ENCODE measurements at places on chromosomes 3 and 15.

DNA sequence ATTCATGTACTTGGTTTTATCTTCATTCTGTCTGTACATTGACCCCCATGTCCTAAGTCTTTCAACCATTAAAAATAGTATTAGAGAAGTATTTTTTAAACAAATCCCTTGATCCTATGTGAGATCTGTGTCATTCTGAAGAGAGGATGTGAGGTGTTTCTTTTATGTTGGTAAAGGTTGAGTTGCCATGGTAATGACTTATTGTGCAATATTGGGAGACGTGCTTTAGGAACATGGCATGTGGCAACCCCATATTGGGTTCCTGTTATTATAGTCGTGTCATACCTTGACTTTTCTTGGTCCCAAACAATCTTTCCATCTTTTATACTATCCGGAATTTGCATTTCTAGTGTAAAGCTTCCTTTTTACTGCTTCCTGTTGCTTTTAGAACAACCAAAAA, 203.1 kb downstream of the KCNAB1 start:
- no peak for DNase-seq

DNA sequence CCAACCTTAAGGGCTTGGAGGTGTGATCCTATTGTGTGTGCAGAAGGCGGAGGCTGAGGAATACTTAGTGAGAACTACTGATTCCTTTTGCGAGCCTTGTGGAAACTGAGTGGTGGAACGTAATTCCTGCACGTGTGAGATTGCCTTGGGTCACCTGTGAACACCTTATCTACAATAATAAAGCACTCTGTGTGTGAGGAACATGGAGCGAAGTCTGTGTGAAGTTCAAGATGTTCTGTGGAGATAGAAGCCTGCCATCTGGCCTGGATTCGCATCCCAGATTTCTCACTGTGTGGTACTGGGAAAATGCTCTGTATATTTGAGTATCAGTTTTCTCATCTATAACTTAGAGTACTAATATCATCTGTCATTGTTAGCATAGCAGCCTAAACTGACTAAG, 179.5 kb upstream of the PDZRN3 start:
- DNase-seq, result no peak

- no peak for DNase-seq
Observed at GRCh38 chr3:118766306-118766669, 268.4 kb downstream of the IGSF11 start.

GRCh38 chr3:20846832-20847231, 660.8 kb upstream of the SGO1 start:
- DNase-seq, result no peak

- DNase-seq, result peak; percentile 80
Observed at GRCh38 chr15:60426870-60427508, 29.2 kb upstream of the ANXA2 start.

DNA sequence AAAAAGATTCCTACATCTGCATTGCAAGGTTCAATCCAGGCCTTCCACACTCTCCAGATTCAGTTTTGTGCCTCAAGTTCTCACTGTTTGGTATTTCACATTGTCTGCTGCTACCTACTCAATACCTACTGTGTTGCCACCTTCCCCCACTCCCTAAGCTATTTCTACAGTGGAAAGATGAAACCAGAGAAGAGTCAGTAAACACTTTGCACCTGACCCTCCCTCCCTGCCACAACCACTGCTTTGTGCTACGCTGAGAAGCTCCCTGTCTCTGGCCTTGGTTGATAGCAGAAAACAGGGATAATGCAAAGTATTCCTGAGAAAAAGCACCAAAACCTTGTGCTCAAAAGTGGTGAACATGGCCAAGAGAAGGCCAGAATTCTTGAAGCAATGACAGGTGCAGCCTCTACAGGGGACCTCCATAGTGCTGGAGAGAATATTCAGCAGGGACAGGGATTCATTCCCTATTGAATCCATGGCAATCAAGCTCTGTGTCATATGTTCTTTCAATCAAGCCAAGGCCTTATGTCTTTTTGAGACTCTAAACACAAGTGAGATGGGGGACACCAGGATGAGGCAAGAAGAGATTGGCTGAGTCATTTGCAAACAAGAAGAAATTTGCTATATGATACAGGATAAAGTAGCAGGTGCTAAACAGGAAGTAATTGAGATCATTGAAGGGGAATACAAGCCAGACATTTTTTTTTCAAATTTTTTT, 83.5 kb upstream of the LIPC start:
- DNase-seq, result no peak

- no peak for DNase-seq
Observed at GRCh38 chr15:88630141-88630721, 8.6 kb upstream of the ISG20 start.

- DNase-seq, result peak; percentile 82
Observed at GRCh38 chr15:40217166-40217824, 21.6 kb upstream of the PAK6 start.

DNA sequence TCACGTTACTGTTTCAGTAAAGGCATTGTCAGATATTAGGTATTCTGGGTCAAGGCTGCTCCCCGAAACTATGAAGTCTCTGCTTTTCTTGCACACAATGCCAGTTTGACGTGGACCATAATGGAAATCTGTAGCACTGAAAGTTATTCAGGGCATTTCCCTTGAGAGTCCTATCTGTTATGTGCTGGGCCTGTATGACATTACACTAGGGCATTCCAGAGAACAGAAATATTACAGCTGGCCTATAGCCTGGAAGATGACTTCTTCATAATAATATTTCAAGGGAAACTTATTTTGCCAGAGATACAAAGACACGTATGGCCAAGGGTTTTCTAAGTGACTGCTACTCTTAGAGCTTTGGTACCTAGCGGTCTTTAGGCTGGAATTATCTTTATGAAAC, 613.6 kb upstream of the CBLB start:
- peak; percentile 46 for DNase-seq

DNA sequence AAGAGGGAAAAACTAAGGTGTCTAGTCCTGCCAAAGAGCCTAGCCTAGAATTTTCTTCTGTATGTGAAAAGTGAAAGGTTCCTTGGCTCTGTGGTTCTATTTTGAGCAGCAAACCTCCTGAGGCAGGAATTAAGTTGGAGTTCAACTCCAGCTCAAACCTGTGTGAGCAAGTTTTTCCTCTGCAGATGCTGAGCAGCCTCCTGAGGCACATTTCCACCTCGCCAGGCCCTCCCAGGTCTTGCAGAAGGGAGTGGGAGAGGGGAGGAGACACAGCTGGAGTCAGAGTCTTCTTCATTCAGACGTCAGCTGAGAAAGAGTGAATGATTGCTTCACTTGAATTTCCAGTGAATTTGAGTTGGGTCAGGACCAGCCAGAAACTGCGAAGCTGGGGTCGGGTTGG, 69.5 kb upstream of the ETV5 start:
- DNase-seq, result no peak

- DNase-seq, result no peak
Observed at GRCh38 chr15:33313491-33313890, 2.7 kb downstream of the RYR3 start.

- no peak for DNase-seq
Observed at GRCh38 chr15:49122541-49123062, 32.8 kb downstream of the COPS2 start.

DNA sequence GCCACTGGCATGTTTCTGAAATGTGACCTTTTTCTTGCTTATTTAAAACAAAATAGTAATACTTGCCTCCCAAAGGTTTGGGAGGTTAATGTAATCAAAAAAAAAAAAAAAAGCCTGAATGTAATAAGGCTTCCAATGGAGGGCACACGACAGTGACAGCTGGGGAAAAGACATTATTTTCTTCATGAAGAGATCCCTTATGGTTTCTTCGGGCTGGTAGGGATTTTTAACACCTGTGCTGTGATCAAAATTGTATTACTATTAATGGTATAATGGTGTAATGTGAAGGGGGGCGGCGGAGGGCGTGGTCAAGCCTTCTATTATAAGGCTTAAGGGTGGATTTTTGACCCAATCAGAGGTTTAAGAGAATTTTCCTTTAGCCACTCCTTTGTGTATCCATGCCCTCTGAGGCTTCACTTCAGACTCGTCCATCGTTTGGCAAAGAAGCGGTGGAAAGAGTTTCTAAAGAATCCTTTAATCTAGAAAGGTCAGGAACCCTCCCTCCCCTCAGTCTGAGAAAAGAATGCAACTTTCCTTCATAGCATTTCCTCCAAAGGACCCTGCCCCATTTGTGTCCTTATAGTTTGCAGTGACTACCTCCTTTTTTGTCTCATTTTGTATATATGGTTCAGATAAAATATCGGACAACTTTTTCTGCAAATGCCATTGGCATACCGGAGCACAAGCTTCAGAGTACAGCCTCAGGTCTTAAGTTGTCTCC, 89.5 kb upstream of the CHD2 start:
- peak; percentile 61 for DNase-seq

- no peak for DNase-seq
Observed at GRCh38 chr3:99877031-99877579, 59.4 kb downstream of the CMSS1 start.

DNA sequence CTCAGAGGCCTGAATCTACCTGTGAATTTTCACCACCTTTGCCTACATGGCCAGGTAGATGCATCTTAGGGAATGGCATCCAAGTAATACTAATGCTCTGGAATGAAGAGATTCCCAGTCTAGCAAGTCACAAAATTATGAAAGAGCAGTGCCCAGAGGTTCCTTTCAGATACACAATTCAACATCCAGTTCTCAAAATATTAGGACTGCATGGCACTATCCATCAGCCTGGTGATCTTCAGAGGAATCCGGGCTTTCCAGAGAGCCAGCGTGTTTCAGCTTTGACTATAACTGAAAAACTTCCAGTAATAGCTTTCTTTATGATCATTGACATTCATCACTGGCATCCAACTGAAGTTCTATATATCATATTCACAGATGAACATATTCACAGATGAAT, 849.8 kb downstream of the AGBL1 start:
- no peak for DNase-seq

DNA sequence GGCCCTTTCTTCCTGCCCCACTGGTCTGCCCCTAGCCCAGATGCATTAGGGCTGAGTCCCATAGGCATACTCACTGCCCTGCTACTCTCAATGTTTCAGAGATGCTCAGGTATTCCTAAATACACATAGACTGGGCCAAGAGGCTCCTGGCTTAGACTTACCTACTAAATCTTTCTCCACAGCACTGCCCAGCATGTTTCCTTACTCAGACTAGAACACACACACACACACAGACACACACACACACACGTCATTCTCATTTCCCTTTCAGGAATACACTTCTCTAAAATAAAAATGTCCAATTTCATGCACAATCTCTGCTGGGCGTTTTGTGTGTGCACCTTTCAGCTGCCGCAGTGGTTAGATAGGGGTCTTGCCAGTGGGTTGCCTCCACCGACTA, 175.7 kb downstream of the FAM43A start:
- DNase-seq, result no peak

GRCh38 chr3:150680562-150680961, 23.2 kb downstream of the ERICH6 start:
- no peak for DNase-seq

DNA sequence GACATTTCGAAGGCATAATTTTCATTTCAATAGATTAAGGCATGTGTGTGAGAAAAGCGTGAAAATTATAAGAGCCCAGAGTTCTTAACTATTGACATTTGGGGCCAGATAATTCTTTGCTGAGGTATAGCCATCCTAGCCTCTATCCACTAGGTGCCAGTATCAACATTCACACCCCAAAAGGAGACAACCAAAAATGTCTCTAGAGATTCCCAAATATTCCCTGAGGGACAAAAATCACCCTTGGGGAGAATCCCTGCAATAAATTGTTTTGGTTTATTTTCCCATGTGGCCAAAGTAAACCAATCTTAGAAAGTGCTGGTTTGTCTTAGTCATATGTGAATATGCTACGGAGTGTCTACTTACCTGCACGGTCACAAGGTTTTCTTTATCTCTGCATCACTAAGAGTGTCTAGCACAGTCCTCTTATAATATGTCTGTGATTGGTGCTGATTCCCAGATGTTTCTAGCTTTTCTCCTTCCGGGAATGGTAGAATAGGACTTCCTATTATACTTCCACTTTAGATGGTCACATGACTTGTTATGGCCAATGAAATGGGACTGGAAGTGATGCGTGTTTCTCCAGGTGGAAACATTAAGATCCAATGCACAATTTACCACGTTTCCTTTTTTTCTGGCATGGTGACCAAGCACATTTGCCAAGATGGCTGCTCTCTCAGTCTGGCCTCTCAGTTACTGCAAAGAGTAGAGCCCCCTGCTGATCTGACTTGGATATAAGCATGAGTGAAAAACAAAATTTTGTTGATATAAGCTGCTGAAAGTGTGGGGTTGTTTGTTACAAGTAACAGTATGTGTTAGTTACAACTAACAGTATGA, 8.0 kb upstream of the KBTBD8 start:
- DNase-seq, result peak; percentile 21

DNA sequence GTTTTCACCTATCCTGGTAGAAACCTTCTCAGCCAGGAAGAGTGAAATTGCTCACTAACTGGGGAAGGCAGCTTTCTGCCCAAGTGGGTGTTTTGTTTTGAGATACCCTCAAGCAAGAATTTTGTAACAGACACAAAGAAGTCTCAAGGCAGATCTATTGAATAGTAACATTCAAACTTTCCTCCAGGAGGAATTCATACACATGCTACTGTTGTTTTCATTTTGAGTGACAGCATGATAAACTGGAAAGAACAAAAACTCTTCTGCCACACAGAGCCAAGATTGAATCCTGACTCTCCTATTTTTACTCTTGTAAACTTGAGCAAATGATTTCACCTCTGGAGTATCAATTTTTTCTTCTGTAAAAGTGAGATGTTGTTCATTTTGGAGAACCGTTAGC, 54.8 kb upstream of the MBNL1 start:
- DNase-seq, result no peak

DNA sequence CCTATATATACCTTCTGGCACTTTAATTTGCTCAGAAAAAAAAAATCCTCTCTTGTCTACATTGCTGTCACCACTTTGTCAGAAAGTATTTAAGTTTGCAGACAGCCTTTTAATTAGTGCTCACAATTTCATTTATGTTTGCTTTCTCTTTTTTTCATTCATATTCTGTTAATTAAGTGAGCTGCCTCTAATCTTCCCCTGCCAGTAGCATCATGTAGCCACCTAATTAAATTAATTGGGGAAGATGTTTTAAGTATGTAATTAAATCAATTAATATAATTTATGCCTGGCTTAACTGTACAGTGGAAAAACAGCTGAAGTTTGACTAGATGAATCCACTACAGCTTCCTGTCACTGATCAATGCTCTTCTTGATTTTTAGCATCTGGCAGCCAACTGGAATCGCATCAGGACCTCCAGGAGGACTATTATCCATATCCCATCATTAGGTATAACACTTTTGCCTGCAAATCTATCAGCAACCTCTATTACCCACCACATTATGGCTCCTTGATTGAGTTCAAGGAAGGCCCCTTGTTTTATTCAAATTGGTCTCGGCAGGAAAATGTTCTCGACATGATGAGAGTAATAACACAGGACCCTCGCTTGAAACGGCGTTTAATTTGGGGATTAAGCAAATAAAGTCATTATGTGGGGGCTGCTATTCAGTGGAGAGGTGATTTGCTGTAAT, 118.5 kb downstream of the IQCH start:
- no peak for DNase-seq

GRCh38 chr15:92166751-92167405, 226.8 kb upstream of the ST8SIA2 start:
- DNase-seq, result no peak

GRCh38 chr3:80285388-80285787, 517.6 kb upstream of the ROBO1 start:
- no peak for DNase-seq
